Central memory CD4-positive, alpha-beta T cell (primary cell): ENCODE measurements at places on chromosomes 7 and 10.

GRCh38 chr7:121140790-121141189, 152.3 kb downstream of the CPED1 start:
- DNase-seq = no peak

DNA sequence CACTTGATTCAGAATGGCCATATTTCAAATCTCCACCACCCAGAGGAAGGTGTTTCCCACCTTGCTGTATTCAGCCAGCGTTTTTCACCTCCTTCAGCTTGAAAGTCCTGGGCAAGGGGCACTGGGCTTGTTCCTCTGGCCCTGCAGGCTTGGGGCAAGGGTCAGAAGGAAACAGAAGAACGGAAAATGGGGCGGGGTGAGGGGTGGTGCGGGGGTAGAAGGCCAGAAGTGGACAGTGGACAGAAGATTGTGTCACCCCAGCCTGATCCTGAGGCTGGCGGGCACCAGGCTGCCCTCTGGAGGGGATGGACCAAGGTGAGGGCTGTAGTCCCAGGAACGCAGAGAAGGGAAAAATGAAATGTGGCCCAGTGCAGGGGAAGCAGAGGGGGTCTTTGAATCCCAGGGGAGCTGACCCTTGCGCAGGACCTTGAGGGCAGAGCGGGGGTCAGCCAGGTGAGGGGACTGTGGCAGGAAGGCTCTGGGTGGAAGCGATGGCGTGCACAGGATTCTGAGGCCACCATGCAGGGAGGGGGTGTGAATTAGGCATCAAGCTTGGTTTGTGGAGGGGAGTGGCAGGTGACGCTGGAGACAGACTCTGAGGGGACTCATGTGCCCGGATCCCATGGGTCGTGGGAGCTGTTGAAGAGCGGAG, 23.0 kb downstream of the TMEM120A start:
- DNase-seq = no peak

GRCh38 chr10:95266674-95267095, 24.1 kb downstream of the PDLIM1 start:
- DNase-seq = no peak

DNA sequence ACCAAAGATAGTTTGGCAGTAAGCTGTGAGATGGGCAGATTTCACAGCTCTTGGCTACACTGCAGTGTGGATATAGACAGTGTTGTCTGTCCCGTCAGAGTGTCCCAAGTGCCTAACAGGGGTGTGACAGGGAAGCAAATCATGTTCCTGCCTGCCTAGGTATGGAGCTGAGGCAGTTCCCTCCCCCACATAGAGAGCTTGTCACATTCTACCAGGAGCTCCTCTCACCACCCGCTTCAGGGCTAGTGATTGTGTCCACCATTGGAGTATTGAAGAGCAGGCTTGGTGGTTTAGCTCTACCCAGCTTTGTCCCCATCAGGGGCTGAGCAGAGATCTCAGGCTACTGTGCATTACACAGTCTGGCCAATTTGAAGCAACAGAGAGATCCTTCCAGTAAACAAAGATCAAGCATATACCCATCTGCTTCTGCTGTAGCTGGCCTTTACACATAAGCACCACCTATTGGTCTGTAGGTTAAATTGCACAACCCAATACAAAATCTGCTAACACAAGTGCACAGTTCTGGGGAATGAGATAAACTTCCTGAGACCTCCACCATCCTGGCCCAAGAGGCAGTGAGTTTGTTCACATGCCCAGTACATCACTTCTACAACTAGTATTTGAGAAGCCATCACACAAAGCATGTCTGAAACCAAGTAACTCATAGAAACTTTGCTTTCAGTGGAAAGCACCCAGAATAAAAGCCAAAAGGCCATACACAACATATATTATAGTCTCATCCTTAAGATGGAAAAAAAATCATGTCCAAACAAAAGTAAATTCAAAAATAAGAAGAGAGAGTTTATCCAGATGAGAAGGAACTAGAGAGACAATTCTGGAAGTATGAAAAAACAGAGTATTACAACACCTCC, 67.3 kb downstream of the GLCCI1 start:
- peak; percentile 40 for DNase-seq

GRCh38 chr7:91264924-91265681, 870 bp downstream of the FZD1 start:
- no peak for DNase-seq

- no peak for DNase-seq
These were observed 19.3 kb upstream of the MYH16 start for GRCh38 chr7:99253369-99253768.

- DNase-seq = no peak
These were observed 5.3 kb downstream of the MMRN2 start for GRCh38 chr10:86952106-86952505.

DNA sequence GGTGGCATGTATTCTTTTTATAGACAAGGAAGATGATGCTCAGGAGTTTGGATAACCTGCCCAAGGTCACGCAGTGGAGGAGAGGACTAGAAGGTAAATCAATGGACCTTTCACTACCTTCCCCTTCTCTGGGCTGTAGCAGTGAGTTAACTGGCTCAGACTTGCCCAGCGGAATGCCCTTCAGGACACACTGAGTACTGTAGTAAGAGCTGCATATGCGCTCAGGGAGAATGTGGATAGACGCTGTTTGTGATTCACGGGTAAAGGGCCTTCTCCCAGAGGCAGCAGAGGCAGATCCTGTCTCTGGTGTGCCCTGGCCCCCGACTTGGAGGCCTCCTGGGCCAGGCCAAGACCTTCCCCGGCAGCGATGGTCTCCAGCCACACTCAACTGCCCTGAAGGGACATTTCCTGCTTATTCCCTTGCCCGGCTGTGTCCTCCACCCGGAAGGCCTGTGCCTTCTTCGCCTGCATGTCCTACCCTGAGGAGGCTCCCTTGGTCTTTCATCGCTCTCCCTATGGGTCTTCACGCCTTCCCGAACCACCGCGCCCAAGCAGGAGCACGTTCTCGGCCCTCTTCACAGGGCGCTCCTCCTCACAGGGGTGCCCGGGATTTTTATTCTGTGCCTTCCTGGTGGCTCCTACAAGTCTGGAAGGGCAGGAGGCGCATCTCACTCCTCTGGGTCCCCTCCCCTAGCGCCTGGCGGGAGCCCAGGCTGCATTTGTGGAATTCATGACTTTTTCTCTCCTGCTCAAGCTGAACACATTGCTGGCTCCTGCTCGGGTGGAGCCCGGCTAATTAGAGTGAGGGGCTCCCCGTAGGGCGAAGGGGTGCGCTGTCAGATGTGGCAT, 1.8 kb upstream of the IKZF1 start:
- no peak for DNase-seq

DNA sequence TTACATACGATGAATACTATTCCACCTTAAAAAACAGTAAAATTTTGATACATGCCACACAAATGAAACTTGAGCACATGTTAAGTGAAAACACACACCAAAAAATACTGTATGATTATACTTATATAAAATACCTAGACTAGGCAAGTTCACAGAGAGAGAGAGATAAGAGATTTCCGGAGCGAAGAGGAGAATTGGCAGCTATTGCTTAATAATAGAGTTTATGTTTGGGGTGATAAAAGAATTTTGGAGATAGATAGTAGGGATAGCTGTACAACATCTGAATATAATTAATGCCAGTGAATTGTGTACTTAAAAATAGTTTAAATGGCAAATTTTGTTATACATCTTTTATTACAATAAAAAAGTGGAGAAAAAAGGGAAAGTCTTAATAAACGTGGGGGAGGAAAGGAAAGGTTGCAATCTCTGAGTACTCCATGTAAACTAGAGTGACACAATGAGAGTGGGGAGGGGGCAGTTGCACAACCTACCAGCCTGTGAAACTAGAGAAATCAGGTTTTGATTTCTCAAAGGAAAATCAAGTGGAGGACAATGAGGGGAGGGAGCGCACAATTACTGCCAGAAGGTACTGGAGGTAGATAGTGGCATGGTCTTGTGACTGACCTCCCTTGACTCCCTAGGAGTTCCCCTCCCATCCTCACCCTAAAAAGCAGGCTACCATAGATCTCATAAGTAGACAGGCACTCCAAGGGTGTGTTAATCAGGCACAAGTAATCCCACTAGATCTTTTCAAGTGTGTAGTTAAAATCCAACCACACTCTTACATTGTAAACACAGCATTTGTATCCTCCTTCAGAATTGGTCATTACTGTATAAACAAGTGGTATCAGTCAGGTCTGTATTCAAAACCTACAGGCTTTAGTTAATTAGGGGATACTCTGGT, 31.6 kb upstream of the ANK3 start:
- DNase-seq = no peak

GRCh38 chr7:17988858-17989257, 38.8 kb downstream of the PRPS1L1 start:
- DNase-seq = no peak

DNA sequence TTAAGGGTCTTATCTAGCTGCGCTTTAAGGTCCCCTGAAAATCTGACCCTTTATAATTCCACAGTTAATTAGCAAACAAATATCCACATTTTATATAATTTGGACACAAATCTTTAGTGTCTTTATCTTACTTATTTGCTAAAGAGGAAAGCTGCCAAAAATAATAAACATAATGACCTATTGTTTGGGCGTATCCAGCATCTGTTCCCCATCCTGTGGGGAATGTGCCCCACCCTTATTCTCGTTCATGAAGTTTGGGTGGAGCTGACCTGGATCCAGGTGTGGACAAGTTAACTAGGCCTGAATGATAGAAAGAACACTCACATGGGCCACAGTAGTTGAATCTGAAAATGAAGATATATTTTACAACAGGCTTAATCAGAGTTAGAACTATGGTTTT, 218.3 kb downstream of the CRPPA start:
- DNase-seq = no peak

DNA sequence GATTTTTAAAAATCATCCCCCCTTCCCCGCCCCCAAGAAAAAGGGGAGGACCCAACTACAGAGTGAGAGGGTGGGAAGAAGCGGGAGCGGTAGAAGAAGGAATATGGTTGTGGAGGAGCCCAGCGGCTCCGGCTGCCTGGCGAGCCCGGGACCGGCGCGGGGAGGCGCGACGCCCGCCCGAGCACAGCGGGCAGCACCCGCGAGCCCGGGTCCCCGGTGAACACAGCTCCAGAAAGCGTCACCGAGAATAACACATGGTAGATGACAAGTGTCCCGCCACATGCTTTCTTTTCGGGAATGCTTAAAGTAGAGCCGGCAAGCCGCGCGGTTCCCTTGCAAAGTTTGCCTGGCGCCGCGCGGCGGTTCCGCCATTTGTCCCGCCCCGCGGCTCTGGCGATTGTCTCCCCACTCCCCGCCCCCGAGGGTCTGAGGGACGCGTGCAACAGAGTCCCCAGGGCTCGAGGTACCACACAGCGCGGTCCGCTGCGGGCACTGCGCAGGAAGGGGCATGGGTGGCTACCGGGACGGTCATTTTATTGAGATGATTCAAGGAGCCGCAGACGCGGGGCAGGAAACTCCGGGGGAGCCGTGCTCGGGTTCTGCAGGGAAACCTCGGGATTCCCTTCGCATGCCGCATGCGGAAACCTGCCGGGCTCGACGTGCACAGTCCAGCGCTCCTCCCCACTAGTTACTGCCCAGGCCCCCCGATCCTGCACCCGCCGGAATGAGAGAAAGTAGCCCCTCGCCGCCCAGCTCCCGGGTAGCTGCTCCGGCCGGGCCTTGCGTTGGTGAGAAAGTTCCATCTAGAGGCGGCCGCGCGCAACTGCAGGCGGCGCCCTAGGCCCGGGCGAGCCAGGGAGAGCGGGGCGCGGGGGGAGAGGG, 781 bp upstream of the GRM8 start:
- DNase-seq = peak; percentile 43

- DNase-seq = no peak
These were observed 74.7 kb downstream of the CUX1 start for GRCh38 chr7:101891936-101892640.

DNA sequence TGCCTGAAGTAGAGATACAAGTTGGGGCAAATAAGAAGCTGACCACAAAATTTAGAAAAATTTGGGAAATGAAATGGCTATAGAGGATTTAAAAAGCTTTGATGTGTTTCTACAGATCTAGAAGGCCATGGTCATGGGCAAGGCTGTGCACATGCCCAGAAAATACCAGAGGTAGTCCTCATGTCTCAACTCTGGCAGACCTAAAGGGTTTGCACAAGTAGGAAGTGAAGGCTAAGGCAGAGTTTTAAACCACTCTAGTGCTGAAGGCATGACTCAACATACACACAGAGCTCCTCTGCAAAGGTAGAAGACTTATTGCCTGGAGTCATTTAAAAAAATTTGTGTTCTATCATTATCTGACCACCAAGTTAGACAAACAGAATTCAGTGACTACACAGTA, 364.6 kb downstream of the CCSER2 start:
- no peak for DNase-seq

DNA sequence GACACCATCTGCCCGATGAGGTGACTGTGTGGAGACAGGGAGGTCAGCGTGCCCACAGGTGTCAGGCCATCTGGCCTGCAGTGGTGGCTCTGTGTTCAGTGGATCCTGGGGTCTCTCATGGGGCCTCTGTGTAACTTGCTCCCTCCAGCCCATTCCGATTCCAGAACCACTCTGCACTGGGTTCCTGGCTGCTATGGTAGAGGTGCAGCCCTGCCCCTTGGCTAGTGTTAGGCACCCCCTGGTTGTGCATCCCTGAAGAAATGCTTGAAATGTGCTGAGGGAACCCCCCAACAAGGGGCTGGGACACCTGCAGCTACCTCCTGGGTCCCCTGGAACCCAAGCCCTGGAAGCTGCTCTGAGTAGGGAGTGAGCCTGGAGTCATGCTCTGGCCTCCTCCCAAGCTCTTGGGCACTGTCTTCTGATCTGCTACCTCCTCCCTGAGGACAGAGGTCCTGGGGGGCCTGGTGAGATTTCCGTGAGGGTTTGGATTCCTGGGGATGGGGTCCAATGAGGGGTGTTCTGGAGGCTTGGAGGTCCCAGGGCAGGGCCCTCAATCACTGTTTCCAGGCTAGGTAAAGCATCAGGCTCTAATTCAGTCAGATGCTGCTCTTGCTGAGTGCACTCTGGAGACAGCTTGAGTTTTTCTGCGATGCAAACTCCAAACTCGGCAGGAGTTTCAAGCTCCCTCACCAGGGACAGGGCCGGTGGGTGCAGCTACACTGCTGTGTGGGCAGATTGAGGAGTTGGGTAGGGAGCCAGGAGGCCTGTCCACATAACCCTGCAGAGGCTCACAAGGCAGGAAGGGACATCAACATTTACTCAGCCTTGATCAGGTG, 27.7 kb downstream of the RAMP3 start:
- no peak for DNase-seq

- no peak for DNase-seq
These were observed 5.0 kb upstream of the ATP6V0E2 start for GRCh38 chr7:149868623-149869290.

DNA sequence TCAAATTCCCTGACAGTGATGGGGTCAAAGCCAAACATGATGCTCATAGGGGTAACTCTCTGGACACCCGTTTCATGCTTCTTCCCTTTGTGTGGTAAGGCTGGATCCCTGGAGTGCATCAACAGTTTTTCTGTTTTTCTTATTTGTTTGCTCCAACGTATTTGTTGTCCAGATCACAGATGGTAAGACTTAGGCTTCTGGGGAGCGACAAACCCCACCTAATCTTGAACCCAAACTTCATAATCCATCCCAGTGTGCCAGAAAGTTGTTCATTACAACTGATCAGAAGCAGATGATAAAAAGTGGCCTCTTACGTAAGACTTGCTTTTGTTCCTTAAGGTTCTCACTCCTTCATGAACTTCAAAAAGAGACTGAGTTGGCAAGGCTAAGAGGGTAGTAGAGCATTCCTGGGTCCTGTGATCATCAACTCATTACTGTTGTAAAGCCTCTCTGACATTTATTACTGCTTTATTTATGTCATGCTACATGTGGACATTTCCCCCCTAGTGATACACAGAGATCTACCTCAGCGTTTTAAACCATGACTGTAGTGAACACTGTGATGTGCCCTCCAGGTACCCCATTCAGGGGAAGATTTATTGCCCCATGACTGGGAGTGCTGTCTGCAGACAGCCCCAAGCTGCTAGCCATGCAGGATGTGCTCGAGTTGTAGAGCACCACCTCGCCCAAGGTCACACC, 125.6 kb downstream of the CCDC71L start:
- DNase-seq = no peak
